ENCODE measurements at places on chromosomes 5 and 9.
A peak's percentile ranks its signal among the peaks of the same experiment; 100 is the strongest.

DNA sequence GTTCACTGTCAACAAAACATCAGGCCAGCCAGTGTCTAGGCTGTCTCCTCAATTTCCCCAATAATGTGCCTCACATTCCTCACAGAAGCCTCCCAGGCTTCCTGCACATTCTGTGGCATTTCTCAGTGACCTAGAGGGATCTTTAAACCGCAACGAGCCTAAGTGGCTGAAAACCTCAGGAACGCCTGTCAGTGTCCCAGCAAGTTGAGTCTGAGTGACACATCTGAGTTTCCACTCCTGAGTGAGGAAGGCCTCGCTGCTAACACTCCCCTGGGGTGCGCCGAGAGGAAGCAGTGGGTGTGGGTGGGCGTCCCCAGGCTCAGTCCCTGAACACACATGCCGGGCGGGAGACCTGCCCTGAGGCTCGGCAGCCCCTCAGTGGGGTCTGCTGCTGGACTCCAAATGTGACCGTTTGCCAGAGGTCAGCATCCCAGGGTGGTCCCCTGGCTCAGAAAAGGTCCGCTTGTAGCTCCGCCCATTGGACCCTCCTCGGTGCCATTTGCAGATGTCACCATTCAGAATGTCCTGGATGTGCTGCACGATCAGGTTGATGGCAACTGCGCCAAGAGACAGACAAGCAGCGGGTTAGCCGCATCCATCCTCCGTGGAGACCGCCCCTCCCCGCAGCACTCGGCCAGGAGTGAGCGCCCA is 6.3 kb downstream of the UCK1 start:
- no peak for DNase-seq

DNA sequence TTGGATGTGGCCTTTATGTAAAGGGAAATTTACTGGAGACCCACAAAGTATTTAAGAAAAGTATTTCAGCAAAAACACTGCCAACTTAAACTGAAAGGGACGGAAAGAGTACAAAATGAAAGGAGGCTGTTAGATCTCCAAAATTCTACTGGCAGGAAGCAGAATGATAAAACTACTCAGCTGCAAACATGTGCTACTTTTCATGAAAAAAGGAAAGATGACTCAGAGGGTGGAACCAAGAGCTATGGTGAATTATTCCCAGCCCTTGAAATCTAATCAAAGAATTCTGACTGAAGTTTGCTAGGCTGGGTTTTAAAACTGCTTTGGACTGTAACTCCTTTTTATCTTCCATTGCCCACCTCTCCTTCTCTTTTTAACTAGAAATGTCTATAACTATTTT is 58.6 kb upstream of the ZBED3 start:
- DNase-seq, result peak; percentile 46

DNA sequence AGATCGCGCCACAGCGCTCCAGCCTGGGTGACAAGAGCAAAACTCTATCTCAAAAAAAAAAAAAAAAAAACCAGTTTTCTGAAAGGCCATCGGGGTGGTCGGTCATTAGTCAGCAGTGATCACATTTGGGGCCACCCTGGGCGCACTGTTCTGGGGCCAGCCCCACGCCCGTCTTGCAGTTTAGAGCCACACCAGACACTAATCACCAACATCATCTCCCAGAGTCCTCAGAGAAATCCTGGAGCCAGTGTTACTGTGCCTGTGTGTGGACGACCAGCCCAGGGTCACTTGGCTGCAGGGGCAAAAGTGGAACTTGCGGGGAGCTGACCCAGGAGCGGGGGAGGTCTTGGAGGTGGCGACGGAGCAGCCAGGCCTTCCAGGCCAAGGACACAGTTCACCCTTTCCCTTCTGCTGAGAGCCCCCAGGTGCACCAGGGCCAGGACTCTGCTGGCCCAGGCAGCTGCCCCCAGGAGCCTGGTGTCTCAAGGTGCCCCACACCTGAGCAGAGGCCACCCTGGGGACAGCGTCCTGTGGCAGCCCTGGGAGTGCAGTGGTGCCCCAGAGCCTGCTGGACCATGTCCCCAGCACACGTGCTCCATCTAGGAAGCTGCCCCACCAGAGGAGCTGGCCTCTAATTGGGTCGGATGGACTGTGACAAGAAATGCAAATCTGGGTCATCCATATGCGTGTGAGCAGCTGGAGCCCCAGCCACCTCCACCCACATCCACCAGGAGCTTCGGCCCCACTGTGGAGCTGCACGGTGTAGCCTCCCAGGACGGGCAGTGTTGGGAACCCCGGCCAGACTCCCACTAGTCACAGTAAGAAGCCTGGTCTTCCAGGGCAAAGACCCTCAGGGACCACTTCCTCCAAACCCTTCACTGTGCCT is 51.1 kb downstream of the NEK6 start:
- no peak for DNase-seq

DNA sequence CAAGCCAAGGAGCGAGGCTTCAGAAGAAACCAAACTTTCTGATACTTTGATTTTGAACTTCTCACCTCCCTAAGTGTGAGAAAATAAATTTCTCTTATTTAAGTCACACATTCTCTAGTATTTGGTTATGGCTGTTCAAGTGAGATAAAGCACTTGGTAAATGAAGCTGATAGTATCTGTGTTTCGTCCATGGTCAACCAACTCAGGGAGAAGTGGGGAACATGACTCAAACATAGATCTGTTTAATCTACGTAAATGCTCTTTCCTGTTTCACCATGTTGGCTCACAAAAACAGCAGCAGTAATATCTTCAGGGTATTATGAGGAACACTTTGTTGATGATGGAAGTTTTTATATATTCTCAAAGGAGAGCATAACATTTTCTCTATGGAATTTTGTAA is 2167.2 kb upstream of the C9orf72 start:
- DNase-seq, result no peak

GRCh38 chr5:135051399-135051798 is 17.4 kb upstream of the PITX1 start:
- no peak for DNase-seq

DNA sequence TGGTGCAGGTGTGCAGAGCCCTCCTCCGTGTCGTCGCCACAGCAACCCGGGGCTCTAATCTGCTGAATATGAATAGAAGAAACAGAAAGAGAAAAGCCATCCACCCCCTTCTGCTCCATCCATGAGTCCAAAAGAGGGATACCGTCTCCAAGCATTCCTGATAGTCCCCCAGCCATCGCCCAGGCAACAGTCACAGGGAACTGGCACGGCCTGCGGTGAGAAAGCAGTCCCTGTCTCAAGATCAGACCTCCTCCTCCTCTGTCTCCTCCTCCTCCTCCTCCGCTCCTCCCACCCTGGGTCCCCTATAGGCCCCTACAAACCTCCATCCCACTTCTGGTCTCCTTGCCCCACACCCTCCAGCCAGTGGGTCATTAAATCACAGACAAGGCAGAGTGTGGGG is 308.1 kb upstream of the MPDZ start:
- DNase-seq, result no peak

DNA sequence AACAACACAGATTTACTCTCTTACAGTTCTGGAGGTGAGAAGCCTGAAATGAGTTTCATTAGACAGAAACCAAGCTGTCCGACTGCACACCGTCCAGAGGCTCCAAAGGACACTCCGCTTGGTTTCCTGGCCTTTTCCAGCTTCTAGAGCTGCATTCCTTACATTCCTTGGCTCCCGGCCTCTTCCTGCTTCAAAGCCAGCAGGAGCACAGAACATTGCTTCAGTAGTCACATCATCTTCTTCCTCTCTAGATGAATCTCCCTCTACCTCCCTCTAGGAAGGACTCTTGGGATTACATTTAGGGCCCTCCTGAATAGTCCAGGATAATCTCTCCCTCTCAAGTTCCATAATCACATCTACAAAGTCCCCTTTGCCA is 213.3 kb downstream of the CDK5RAP2 start:
- no peak for DNase-seq

GRCh38 chr9:13100914-13101572 is 178.4 kb downstream of the MPDZ start:
- DNase-seq, result no peak

DNA sequence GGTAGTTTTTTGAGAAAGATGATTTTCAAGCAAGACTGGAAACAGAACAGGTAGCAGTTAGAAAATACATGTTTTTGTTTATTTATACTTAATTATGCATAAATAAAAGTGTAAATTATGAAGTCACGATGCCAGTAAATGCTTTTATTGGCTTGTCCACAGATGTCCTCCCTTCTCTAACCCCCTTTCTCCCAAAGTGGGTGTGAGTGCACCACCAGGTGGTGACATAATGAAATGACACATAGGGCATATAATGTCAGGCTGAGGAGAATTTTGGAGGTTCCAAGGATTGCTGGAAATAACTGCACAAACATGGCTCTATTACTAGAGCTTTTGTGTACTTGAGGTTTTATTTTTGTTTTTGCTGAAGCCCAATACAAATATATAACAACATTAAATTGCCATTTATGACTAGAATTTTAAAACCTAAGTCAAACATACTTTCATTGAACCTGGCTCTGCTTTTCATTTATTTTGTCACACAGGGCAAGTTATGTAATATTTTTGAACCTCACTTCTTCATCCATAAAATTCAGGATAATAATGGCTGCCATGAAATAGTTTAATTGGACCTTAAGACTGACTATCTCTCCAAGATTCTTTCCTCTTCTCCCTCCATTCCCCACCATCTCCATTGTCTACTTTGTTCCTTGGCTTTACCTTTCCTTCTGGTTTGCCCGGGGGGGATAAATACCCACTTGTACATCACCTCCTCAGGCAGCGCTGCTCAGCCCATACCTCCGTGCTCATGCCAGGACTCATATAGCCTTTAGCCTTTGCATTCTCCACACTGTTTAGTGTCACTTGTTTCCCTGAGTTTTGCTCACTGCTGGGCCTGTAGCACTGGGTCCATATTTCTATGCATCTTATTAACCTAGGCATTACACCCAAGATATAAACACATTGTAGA is 168.8 kb downstream of the PDE4D start:
- no peak for DNase-seq

DNA sequence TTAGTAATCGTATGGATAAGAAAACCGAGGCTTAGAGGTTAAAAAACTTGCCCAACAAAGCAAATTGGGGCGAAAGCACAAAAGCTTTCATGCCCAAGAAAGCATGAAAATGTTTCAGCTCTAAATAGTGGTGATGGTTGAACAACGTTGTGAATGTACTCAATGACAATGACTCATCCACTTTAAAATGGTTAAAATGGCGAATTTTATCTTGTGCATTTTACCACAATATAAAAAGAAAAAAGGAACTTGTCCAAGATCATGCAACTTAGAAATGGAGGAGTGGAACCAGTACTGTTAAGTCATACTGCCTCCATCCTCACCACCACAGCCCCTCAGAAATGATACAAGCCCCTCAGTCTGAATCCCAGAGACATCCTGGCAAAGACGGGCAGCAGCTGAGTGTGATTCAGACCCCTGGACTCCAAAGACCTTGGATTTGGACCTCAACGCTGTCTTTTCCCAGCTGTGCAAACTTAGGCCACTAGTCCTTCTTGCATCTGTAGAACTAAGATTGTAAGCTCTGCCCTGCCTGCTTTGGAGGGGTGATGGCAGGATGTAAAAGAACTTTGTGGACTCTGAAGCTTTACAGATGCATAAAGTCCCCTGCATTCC is 158.4 kb downstream of the GABBR2 start:
- no peak for DNase-seq

GRCh38 chr5:173859408-173860159 is 28.6 kb upstream of the CPEB4 start:
- no peak for DNase-seq

DNA sequence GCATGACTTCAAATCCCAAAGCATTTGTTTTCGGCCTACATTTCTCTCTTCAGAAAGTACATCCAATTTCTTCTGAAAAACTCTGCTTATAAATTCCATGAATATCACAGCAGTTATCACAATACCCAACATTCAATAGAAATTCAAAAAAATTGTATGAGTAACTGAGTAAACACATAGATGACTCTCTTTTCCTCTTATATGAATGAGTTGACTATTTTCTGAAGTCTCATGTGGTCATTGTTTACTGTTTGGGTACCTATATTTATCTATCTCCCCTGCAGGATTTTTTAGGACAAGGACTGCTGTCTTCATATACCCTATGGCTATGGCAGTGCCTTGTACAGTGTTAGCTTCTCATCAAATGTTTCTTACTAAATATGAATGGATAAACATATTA is 157.1 kb downstream of the HTR1A start:
- no peak for DNase-seq

DNA sequence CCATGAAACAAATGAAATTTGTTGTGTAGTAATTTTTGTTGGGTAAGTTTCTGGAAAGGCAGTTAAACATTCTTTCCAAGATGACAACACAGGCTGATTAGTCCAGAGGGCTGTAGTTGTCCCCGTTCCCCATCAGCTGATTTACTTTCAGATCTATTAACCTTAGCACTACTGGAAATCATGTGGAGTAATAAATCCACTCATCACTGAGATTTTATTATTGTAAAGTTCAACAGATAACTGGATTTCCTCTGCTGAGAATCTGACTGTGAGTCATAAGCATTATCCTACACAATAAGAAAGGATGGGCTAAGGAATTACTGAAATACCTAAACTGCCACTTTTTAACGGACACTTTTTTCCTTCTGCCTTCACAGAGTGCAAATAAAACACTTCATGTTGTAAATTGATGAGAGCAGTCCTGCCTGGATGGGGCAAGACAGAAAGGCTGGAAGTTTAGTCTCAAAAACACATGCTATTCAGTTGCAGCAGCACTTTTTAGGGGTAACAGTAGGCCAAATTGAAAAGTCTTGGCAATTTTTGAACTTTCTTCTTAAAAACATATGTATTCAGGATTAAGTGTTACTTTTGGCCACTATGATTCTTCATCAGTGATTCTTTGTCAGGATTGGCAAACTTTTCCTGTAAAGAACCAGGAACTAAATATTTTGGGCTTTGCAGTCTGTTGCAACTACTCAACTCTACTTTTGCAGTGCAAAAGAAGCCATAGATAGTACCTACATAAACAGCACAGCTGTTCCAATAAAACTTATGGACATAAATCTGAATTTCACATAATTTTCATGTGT is 7.0 kb downstream of the STOM start:
- no peak for DNase-seq

DNA sequence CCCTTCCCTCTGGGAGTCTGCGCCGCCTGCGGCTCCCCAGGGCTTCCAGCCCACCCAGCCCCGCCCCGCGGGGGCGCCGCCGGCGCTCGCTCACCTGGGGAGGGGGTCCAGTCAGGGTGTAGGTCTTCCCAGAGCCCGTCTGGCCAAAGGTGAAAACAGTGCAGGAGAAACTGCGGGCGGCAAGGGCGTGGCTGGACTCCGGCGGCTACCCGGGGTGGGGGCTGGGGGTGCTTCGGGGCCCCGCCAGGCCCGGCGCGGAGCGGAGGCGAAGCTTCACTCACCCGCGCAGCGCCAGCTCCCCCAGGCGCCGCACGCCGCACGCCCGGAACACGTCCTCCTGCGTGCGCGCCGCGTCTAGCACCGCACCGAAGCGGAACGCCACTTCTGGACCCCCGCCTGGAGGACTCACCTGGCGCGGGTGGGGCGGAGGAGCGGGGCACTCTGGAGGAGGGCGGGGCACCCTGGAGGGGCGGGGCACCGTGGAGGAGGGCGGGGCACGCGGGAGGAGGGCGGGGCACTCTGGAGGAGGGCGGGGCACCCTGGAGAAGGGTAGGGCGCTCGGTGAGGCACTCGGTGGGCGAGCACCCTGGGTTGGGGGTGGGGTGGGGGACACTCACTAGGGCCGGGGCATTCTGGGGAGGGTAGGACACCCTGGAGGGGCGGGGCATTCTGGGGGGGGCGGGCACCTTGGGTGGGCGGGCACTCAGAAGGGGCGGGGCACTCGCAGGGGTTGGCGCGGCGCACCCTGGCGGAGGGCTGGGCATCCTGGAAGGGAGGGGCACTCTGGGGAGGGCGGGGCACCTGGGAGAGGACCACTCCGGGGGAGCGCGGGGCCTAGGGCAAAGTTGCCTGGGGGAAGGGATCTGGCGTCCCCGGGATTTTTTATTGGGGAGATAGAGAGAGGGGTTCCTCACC is 814 bp downstream of the KIF12 start:
- DNase-seq, result no peak

GRCh38 chr5:91225848-91226686 is 157.1 kb downstream of the ARRDC3 start:
- DNase-seq, result no peak
